ENCODE measurements at places on chromosomes 2 and 18. TPM values are rescaled to one million over a fixed set of nuclear protein-coding genes. Genes with fewer than 3 reads are reported as not detected.

GRCh38 chr2:98026927-98027522 is 31.3 kb upstream of the TMEM131 start:
- no peak for DNase-seq

- peak; percentile 62 for DNase-seq
Measured at GRCh38 chr2:9637330-9637729, 6.5 kb upstream of the YWHAQ start.

DNA sequence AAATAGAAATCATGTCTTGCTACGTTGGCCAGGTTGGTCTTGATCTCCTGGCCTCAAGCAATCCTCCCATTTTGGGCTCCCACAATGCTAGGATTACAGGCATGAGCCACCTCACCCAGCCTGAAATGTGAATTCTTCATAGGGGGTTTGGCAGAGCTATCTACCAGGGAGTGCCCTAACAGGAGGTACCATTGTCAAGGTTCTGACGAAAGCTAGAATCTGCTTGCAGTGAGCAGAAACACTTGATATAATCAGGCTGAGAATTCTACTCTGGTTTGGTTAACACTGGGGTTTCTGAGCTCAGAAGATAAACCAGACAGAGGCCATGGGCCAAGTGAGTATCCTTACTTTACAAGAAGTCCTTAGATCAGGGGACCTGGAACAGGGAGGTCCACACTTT is 7.2 kb upstream of the LAMA3 start:
- no peak for DNase-seq

- no peak for DNase-seq
Measured at GRCh38 chr2:227228061-227228667, 63.7 kb downstream of the COL4A3 start.

GRCh38 chr2:232875256-232876121 is 5.4 kb downstream of the SNORC start:
- no peak for DNase-seq

Gene CHPF
- polyA plus RNA-seq = 111 TPM

Gene EFEMP1
- polyA plus RNA-seq = not detected

DNA sequence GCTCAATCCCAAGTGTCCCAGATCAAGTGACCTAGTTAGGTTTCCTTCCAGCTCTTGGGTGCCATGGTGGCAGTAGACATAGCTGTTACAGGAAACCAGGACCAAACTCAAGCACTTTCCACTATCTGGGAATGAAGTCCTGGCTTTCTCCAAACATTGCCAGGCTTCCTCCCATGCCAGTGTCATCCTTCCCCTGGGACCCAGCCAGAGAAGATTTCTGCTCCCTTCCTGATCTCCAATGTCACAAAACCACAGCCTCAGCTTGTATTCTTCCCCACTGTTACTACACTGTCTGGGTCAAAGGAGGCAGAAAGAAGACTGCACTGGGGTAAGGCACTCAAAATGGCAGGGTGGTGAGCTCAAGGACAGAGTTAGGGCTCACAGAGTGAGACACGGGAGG is 347.1 kb downstream of the TNS1 start:
- DNase-seq = no peak

GRCh38 chr18:332007-332406 is 64.2 kb upstream of the THOC1 start:
- no peak for DNase-seq

GRCh38 chr18:30748541-30748940 is 294.0 kb downstream of the DSC3 start:
- no peak for DNase-seq

Gene GPC1
- polyA plus RNA-seq = 4.8 TPM

GRCh38 chr2:120419955-120420354 is 74.0 kb downstream of the INHBB start:
- no peak for DNase-seq

- DNase-seq = no peak
Measured at GRCh38 chr2:226983895-226984749, 148.3 kb downstream of the RHBDD1 start.

DNA sequence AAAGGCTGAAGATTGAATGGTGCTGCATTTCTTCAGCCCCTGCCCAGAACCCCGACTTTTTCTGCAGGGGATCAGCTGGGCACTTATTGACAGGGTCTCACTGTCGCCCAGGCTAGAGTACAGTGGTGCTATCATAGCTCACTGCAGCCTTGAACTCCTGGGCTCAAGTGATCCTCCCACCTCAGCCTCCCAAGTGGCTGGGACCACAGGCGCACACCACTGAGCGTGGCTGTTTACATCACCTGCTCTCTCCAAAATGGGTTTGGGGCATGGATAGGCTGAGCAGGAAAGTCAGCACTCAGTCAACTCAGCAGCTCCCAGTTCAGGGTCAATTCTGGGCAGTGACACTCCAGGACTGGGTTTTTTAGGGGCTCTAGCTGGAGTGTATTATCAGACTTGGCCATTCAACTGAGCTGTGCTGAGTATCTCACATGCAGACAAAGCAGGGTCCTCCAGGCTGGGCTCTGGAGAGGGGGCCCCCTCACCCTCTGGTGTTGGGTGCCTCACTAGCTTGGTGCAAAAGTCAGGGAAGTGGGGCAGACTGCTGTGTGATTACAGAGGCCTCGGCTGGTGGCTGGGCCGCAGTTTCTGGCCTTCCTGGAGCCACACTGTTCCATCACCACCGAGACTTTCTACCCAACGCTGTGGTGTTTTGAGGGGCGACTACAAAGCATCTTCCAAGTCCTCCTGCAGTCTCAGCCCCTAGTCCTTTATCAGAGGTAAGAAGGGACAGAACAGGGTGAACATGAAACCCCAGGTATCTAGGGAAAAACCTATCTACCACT is 4.5 kb downstream of the ABHD1 start:
- DNase-seq = no peak

Gene FAM110C
- polyA plus RNA-seq = 3.5 TPM

DNA sequence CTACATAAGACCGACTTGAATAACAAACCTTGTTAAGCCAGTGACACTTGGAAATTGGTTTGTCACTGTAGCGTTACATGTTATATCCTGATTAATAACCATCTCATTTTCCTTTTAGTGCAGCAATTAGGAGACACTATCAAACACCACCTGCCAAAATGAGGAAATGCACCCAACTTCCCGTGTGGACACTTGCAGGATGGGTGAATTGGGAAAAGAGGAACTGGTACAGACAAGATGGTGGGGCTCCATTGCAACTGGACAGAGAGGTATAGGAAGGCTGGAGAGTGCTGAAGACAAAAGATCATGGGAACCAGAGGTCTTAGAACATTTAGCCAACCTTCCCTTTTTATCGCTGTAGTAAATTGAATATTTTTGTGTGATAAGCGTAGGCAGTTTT is 816.3 kb upstream of the HS6ST1 start:
- no peak for DNase-seq

- DNase-seq = no peak
Measured at GRCh38 chr18:41644466-41644865, 310.6 kb upstream of the PIK3C3 start.

- no peak for DNase-seq
Measured at GRCh38 chr18:61199171-61199848, 133.9 kb upstream of the CDH20 start.

- peak; percentile 17 for DNase-seq
Measured at GRCh38 chr2:110773401-110773921, 41.1 kb downstream of the ACOXL start.

Gene CSRNP3
- not detected for polyA plus RNA-seq

DNA sequence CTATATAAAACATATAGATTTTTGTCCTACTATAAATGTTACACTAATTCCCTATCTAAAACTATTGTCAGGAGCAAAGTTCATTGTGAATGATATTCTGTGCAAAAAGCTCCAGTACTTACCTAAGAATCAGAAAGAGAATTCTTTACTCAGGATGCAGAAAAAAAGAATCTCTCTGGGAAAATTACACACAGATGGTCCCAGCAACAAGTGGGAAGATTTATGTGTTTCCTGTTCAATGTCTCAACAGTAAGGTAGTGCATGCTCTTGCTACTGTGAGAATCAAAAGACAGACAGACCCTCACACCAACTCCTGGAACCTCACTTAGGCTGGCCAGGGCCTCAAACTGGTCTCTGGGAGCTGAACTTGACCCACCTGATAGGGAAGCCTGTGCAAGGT is 11.2 kb upstream of the NAPG start:
- DNase-seq = no peak

DNA sequence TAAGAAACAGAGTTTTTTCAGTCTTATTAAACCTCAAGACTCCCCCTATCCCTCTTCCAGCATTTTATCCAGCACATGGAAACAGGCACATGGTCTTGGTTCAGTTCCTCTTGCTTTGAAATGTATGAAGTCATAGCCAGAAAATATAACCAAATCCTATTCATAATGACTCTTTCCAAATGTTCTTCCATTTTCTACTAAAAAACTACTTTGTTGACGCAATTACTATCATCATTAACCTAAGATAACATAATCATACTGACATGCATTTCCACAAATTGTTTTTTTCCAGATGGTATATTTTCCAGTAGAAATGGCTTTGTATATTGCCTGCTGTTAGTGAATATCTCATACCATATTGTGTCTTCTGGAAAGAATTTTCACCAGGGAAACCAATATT is 261.3 kb downstream of the PID1 start:
- DNase-seq = no peak

DNA sequence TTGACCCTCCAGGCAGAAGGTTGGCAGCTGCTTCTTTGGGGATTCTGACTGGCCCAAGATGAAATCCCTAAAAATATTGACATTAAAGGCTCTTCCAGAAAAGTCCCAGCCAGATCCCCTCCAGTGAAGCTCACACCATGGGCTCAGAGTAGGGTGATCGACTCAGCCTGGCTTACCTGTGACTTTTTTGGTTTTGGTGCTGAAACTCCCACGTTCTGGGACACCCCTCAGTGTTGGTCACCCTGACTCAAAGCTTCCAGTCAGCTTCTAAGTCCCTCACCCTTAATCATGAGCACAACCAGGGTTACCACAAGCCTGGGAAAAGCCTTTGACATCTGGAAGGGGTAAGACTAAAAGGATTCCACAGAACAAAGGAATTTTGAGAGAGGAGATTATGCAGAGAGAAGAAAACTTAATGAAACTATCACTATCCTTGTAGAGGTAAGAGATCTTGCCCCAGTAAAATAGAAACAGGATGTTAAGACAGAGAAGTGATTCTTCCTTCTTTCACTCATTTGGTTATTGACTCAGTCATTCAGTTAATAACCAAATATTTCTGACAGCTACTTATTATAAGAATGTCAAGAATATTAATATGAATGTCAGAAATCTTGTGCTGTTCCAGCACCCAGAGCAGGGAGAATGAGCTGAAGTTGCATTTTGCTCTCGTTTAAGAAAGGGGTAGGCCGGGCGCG is 66.8 kb upstream of the SEC11C start:
- DNase-seq = no peak

DNA sequence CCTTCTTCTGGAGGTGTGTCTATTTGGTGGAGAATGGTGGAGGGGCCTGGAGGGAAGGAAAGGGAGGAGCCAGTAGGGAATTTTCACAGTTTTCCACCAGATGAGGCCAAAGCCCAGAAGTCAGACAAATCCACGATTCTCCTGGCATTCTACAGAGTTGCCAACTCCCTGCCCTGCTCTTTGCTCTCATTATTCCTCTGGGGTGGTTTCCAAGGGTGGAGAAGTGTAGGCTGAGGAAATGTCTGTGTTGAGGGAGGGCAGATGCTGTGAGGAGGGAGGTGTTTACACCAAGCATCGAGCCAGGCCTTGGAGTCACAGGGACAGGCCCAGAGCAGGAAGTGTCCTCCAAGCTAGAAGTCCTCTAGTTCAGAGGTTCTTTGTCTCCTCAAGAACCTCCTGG is 124.1 kb upstream of the LGALSL start:
- no peak for DNase-seq

- no peak for DNase-seq
Measured at GRCh38 chr2:205733648-205734047, 51.3 kb downstream of the NRP2 start.

Gene OXER1
- polyA plus RNA-seq = 11.3 TPM

GRCh38 chr18:12599966-12600365 is 57.9 kb downstream of the SPIRE1 start:
- DNase-seq = no peak

DNA sequence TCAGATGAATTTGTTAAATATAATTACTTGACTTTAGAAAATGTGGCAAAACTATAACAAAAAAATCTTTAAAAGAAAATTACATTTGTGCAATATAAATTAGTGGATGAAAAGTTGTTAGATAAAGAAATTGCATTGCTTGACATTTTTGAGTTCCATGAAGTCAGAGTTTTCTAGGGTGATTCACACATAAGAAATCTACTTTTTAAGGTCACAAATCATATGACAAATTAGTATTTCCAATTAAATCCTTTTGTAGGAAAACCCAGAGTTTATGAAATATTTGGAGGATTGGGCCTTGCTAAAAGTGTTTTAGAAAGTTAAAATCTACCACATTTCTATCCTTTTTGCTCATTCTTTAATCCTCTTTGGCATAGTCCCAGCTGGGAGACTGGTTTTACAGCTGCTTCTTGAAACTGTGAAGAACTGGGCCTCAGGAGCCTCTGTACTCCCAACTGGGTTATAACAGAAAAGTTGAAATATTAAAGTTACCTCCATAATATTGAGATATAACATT is 289.2 kb downstream of the LRRTM4 start:
- no peak for DNase-seq

DNA sequence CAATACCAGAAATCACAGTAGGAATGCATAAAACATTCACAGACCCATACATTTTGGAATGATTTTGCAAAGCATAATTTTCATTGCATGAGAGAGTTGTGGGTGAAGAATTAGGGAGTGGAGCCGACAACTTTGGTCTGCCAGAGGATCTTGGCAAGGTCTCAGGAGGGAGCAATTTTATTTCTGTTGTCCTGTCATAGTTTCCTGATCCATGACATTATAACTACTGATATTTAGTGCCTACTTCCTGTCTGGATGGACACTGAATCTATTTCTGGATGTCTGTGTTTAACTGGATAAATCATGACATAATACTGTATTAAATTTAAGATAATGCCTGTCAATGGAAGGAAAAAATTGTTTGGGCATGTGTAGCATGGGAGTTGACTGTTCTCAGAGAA is 2.4 kb downstream of the ITGA4 start:
- no peak for DNase-seq
